ENCODE measurements at places on chromosomes 7 and 10.

- DNase-seq, result no peak
These were observed 62.7 kb upstream of the CREB5 start for GRCh38 chr7:28349637-28350036.

DNA sequence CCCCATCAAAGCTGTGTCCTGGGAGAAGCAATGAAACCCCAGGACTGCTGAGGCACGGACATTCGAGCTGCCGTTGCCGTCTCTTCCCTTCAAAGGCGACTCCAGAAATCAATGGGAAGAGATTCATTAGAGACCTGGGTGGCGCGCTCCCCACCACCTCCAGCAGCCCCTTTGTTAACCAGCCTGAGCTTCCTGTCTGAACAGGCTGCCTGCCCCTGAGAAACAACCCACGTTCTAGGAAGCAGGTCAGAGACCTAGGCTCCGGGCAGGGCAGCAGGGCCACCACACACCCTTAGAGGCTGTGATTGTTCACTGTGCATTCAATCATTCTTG, 110.9 kb upstream of the PPIF start:
- no peak for DNase-seq

DNA sequence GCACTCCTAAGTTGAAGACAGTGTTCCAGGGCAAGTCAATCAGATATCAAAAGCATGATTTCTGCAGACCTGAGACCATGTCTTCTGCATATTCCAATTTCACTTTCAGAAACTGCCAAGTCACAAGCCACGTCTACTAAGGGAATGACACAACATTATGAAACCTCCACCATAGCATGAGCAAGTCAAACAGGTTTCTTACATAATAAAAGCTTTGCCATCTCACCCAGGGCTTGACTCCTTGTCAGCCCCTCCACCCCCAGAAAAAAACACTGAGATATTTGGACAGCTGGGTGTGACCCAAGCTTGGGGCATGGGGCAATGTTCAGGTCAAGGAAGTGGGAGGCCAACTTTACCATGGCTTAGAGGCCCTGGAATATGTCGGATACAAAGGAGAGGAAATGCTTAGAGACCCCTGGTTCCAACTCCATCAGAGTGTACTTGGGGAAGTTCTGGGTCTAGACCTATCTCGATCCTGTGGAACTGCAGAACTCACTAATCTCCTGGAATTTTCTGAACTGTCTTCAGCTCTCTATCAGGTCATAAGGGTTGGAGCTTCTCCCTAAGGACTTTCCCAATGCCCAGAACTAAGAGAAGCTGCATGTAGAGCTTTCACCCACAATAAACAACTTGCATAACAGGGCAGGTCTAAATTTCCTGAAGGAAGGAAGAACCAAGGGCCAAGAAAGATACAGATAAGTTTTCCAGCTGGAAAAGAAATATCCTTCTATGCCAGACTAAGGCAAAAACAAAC, 80.6 kb upstream of the NAMPT start:
- DNase-seq, result no peak

DNA sequence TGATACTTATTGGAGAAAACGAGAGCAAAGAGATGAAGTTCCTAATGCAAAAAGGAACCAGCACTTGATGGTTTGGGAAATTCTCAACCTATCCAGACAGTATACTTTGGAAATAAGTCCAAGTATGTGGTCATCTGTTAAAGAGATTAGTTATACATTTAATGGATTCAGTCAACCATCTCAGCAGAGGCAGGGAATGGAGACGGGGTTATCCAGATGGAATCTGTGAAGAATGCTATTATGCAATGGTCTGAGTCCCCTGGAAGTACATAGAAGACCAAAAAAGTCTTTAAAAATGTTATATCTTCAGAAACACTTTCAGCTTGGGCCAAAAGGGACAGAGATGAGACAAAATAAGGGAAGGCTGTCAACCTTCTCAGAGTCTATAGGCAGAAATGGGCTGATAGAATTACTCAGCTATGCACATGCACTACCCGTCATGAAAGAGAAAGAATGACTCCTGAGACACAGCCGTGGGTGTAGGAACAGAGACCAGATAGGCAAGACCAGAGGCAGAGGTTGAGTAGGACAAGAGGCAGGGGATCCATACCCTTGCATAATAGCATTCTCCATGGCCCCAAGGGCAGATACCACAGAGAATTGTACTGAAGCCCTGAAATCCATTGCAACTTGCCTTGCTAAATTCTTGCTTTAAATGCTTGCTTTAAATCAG, 738.8 kb upstream of the POT1 start:
- no peak for DNase-seq

- DNase-seq, result no peak
These were observed 12.1 kb upstream of the ZC3HAV1L start for GRCh38 chr7:139047970-139048369.

Measured in stimulated activated CD4-positive, alpha-beta T cell treated with anti-CD3 and anti-CD28 coated beads, Interleukin-2, amount 100 ng/mL, for 4 hours (primary cell).